ENCODE measurements at places on chromosomes 5 and 9. TPM values are rescaled to one million over a fixed set of nuclear protein-coding genes. Genes with fewer than 3 reads are reported as not detected.

The NR2F1 gene
- total RNA-seq, result not detected

The DAB2IP gene
- total RNA-seq, result not detected

The SH3TC2 gene
- total RNA-seq, result 0.69 TPM

The CYLC2 gene
- not detected for total RNA-seq

The ZNF300 gene
- 0.54 TPM for total RNA-seq

The SLC36A2 gene
- not detected for total RNA-seq

The LRRTM2 gene
- not detected for total RNA-seq

The GPR151 gene
- total RNA-seq, result not detected

The SLC6A18 gene
- not detected for total RNA-seq

The PPP2R2B gene
- total RNA-seq, result 16.7 TPM

The FBLL1 gene
- not detected for total RNA-seq

The WNT8A gene
- total RNA-seq, result not detected

The NUP188 gene
- total RNA-seq, result 74.3 TPM

The PCDHGA9 gene
- total RNA-seq, result not detected

The FOXD4L4 gene
- not detected for total RNA-seq

The AK3 gene
- 21.7 TPM for total RNA-seq

The SIT1 gene
- 76.9 TPM for total RNA-seq

The SPINK13 gene
- not detected for total RNA-seq

The HDAC3 gene
- total RNA-seq, result 83.9 TPM

The SLC6A3 gene
- not detected for total RNA-seq

The ARID3C gene
- not detected for total RNA-seq

The C1QTNF2 gene
- not detected for total RNA-seq

The GPX3 gene
- 1.2 TPM for total RNA-seq

The RASGRF2 gene
- 10.3 TPM for total RNA-seq

The FAM151B gene
- total RNA-seq, result 0.32 TPM

The MYOZ3 gene
- total RNA-seq, result not detected

The SOWAHA gene
- total RNA-seq, result not detected

The ANGPTL2 gene
- total RNA-seq, result not detected

The RUSC2 gene
- 0.42 TPM for total RNA-seq

The ADAMTSL2 gene
- not detected for total RNA-seq

The SLC1A3 gene
- not detected for total RNA-seq

The OSTF1 gene
- 68.2 TPM for total RNA-seq

The PCDHB14 gene
- total RNA-seq, result not detected

The PNPLA7 gene
- 12.4 TPM for total RNA-seq
